ENCODE measurements at places on chromosomes 11 and 22.

GRCh38 chr11:79290761-79291160 is 150.1 kb downstream of the TENM4 start:
- no peak for DNase-seq

- DNase-seq = no peak
Observed at GRCh38 chr11:103413266-103413888, 304.2 kb downstream of the DYNC2H1 start.

GRCh38 chr11:32265911-32266310 is 169.4 kb downstream of the WT1 start:
- DNase-seq = no peak

DNA sequence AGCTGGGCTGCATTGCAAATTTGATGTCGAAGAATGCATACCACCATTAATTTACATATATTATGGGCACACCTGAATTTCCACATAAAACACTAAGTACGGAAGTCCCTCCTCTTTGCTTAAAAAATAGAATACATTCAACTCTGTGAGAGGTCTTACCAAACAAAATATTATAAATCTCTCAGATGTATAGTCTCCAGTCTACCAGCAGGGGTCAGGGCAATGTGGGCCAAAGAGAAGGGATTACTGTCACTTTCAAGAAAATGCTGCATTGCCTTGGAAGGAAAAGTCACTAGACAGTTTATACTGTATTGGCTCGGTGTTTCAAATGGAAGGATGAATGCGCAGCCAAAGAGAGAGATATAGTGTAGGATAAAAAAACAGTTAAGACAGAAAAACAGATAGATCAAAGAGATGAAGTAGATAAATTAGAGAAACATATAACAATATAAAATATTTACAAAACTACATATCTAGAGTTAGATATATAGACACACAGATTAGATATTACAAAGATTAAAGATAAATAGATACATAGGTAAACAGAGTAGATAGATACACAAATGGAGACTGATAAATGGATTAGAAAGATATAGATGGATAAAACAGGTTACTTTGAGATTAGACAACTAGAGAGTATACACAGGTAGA is 20.9 kb downstream of the SERGEF start:
- no peak for DNase-seq

- DNase-seq = no peak
Observed at GRCh38 chr22:26383968-26384556, 45.0 kb upstream of the ASPHD2 start.

- DNase-seq = no peak
Observed at GRCh38 chr11:33695051-33695566, 5.5 kb downstream of the C11orf91 start.

GRCh38 chr11:123800036-123800435 is 6.1 kb downstream of the OR6M1 start:
- DNase-seq = no peak

DNA sequence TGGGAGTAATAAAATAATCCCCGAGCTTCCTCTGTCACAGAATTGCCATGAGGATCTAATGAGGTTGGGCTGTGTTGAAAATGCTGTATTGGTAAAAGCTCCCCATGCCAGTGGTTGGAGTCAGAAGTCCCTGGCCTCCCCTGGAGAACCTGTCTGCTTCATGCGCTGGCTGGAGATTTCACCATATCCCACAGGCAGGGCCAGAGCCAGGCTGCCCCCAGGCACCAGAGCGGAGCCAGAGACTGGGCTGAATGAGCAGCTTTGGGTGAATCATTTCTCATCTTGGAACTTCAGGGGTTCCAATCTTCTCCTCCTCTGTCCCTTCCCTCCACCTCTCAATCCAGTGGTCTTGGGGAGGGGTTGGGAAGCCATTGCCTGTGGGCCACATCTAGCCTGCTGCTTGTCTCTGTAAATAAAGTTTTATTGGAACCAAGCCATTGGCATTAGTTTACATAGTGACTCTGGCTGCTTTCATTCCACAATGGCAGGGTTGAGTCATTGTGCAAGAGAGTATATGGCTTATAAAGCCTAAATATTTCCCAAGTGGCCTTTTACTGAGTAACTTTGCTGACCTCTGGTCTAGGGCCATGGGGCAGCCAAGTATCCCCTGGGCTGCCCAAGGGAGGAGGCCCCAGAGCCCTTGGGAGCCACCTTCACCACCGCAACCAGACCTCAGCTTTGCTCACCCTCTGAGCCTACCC is 35.2 kb downstream of the LRRC10B start:
- no peak for DNase-seq

DNA sequence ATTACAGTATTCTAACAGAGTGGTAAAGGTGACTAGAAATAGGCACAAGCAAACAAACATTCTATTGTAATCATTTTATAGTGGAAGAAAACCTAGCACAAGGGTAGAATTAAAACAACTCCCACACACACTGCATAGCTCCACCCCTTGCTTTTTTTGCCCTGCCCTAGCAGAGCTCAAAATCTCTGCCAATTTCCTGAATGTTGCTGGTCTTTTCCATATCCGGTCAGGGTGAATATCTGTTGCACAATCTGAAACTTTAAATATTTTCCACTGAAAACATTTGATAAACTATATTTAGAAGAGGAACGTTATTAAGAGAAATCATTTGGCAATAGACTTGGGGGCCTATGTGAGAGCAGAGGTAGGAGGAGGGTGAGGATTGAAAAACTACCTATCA is 2.7 kb downstream of the SPA17 start:
- no peak for DNase-seq

DNA sequence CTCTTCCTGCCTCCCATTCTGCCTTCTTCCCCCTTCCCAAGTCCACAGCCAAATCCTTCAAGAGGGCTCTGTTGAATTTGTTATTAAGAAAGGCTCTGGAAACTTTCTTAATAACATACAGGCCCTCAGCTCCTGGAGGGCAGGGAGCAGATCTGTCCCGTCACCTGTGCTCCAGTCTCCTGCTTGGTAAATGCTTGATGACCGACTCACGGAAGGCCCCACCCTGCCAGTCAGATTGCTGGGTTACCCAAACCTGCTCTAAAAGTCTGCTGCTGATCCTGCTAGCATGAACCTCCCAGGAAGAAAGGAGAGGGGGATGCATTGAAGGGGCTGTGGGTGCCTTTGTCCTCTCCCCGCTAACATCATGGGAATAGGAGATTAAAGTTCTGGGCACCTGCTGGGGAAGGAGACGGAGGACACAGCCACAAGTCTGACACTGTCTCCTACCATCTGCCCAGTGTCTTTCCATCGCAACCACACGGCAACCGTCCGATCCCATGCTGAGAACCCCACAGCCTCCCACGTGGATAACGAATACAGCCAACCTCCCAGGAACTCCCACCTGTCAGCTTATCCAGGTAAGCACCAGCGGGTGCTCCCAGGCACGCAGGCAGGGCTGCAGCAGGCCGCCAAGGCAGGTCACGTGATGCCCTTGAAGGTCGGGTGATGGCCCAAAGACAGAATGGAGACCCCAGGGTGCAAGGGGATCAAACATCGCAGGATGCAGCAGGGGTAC is 22.5 kb downstream of the CD5 start:
- no peak for DNase-seq

- no peak for DNase-seq
Observed at GRCh38 chr22:46064966-46065666, 85.2 kb upstream of the PPARA start.

DNA sequence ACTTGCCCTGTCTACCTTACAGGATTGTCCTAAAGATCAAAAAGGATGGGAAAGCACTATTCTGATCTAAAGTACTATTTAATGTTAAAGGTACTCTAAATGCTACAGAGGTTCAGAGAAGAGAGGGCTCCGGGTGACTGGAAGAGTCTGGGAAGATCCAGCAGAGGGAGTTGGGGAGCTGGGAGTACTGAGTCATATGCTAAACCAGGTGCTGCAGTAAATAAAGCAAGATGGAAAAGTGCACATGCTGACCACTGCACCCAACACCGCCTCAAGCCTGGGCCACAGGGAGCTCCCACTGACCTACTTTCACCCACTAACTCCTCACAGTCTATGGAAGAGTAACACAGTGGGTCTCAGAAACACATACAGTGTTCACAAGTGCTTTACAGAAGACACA is 49.3 kb downstream of the WT1 start:
- no peak for DNase-seq

DNA sequence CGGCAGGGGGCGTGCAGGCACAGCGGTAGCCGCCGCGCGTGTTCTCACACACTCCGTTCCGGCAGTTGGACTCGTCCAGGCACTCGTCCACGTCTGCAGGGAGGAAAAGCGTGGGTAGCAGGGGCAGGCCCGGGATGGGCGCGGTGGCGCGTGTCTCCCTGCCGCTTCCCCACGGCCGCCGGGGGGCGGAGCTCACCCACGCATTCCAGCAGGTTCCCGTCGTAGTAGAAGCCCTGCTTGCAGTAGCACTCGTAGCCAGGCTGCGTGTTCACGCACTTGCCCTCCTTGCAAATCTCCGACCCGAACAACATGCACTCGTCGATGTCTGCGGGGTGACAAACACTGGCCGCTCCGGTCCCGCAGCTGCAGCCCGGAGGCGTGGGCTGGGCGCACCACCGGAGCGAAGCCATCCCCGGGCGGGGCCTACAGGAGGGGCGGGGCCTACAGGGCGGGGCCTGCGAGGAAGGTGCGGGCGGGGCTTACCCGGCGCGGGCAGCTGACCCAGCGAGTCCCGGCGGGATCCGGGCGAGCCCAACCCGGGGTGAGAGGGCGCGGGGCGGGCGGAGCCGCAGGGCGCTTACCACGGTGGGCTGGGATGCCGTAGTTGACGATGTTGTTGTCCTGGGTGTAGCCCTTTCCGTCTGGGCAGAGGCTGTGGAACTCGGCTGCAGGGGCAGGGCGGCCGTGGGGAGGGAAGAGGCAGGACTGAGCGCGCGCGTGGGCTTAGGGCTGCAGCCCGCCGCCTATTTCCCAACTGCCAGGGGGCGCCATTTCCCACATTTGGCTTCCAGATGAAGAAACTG is 15.6 kb downstream of the SCYL1 start:
- DNase-seq = no peak

DNA sequence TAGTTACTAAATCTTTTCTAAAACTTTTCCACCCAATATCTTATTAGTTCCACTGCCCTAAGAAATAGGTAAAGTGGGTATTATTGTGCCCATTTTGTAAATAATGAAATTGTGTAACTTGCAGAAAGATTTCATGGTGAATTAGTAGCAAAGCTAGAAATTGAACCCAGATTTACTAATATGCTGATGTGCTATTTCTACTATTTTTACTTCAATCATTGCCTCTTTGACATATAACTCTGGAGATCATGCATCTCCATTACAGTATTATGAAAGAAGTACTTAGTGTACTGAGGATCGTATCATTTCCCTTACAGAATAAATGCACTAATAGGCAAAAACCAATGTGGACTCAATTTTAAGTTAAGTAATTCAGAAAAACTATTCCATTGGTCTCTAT is 119.0 kb downstream of the CSTPP1 start:
- DNase-seq = no peak

GRCh38 chr22:20965104-20965887 is 1.8 kb upstream of the AIFM3 start:
- no peak for DNase-seq

- no peak for DNase-seq
Observed at GRCh38 chr11:95182397-95182796, 48.6 kb downstream of the SESN3 start.

DNA sequence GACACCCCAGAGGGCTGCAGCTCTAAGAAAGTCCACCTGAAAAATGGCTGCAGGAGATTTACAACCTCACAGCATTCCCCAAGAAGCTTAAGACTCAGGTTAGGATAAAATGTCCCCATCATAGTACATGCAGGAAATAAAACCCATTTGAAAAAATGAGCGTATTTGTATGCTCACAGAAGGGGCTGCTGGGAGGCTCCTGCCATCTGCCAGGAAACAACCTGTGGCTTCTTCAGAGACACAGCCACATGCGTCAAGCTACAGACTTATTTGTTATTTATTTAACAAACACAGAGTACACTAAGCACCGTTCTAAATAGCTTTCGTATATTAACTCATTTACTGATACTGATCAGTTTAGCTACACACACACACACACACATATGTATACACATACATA is 73.4 kb downstream of the FEZ1 start:
- DNase-seq = no peak

DNA sequence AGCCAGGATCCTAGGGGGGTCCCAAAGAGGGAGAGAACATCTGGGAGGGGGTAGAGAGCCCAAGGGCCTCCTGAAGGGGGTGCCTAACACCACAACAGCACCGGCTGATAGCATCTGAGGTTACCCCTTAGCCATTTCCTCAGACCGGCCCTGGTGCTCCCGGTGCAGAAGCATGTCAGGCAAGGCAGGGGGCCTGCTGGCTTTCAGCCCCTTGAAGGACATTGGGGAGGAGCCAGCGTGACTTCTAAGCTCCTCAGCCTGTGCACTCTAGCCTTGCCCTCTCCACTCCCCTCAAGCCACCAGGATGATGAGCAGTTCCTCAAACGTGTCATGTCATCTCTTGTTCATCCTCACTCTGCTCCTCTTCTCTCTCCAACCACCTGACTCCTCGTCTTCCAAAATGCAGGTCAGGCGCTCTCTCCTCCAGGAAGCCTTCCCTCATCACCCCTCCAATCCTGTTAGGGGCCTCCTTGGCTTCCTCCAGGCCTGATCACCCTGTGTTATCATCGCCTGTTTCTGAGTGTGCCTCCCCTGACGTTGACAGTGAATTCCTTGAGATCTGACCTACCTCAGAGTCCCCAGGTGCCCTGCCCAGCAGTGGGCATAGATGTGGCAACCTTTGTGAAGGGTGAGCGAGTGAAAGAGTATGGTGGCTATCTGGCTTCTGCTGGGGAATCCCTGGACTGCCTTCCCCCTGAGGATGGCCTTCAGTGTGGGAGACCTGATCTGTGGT is 6.1 kb downstream of the P2RY2 start:
- no peak for DNase-seq

All from epithelial cell of proximal tubule (primary cell).